ENCODE measurements at places on chromosomes 6 and 20. TPM values are rescaled to one million over a fixed set of nuclear protein-coding genes. Genes with fewer than 3 reads are reported as not detected.

Gene C6orf15
- total RNA-seq: not detected

Gene ARMH2
- not detected for total RNA-seq

Gene TBXT
- not detected for total RNA-seq

Gene NUDT3
- total RNA-seq: 14.7 TPM

Gene PTPN1
- 22.3 TPM for total RNA-seq

Gene DNAH8
- total RNA-seq: not detected

Gene PRSS16
- not detected for total RNA-seq

Gene SOBP
- 0.76 TPM for total RNA-seq

Gene SCUBE3
- 3.0 TPM for total RNA-seq

Gene GRIK2
- 0.13 TPM for total RNA-seq

Gene SLC16A10
- total RNA-seq: not detected

Gene OR2H2
- not detected for total RNA-seq

Gene CCNC
- total RNA-seq: 68.6 TPM
